ENCODE measurements at places on chromosomes 7 and 10. TPM values are rescaled to one million over a fixed set of nuclear protein-coding genes. Genes with fewer than 3 reads are reported as not detected.

- H3K36me3 ChIP-seq, result no peaks in the 10 kb centered on the region
- no peak for DNase-seq
- no peak overlapping the region for H3K27ac ChIP-seq
- H3K27me3 ChIP-seq, result no peaks in the 10 kb centered on the region
These were observed 170.2 kb upstream of the MKI67 start for GRCh38 chr10:128296253-128297007.

GRCh38 chr7:101058355-101058754 lies 26.9 kb upstream of the TRIM56 start:
- H3K27me3 ChIP-seq, result peaks cover 18% of the 10 kb centered on the region
- no peak overlapping the region for H3K4me3 ChIP-seq
- H3K4me1 ChIP-seq, result no peaks in the 10 kb centered on the region
- no peak overlapping the region for H3K27ac ChIP-seq

GRCh38 chr7:75616421-75617167 lies 122.1 kb downstream of the HIP1 start:
- DNase-seq, result no peak
- peaks cover 33% of the 10 kb centered on the region for H3K4me1 ChIP-seq
- H3K36me3 ChIP-seq, result no peaks in the 10 kb centered on the region
- H3K4me3 ChIP-seq, result no peak overlapping the region
- peak overlapping the region; percentile 94 for H3K27ac ChIP-seq
- no peaks in the 10 kb centered on the region for H3K27me3 ChIP-seq

GRCh38 chr10:105328503-105329133 lies 687.5 kb downstream of the SORCS3 start:
- H3K4me3 ChIP-seq, result no peak overlapping the region
- no peak for DNase-seq
- H3K4me1 ChIP-seq, result no peaks in the 10 kb centered on the region
- no peaks in the 10 kb centered on the region for H3K36me3 ChIP-seq

DNA sequence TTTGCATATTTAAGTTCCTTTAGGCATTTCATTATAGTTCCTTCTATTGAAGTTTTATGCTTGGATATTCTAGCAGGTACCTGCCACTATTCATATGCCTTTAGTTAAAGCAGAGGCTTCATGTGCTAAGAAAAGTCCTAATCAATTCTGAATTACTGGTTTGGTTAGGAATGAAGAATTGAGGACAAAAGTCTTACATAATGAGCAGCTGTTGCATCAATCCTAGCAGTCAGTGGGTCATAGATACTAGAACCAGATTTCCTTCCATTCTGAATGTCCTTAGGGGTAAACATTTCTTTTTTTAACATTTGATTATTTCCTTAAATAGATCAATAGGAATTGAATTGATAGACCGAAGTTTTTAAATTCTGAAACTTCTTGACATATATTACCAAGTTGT lies 59.2 kb downstream of the CDK13 start:
- peaks cover 10% of the 10 kb centered on the region for H3K36me3 ChIP-seq
- DNase-seq, result no peak
- no peak overlapping the region for H3K27ac ChIP-seq
- H3K27me3 ChIP-seq, result no peaks in the 10 kb centered on the region
- H3K4me1 ChIP-seq, result peaks cover 2% of the 10 kb centered on the region
- H3K4me3 ChIP-seq, result no peak overlapping the region

- peaks cover 8% of the 10 kb centered on the region for H3K4me1 ChIP-seq
- H3K27me3 ChIP-seq, result peaks cover 52% of the 10 kb centered on the region
- no peak for DNase-seq
- H3K27ac ChIP-seq, result no peak overlapping the region
- H3K36me3 ChIP-seq, result no peaks in the 10 kb centered on the region
- H3K4me3 ChIP-seq, result no peak overlapping the region
These were observed 80.5 kb upstream of the PRKG1 start for GRCh38 chr10:50993771-50994251.

- DNase-seq, result peak; percentile 42
- no peak overlapping the region for H3K27ac ChIP-seq
- no peaks in the 10 kb centered on the region for H3K36me3 ChIP-seq
- no peaks in the 10 kb centered on the region for H3K4me1 ChIP-seq
- H3K4me3 ChIP-seq, result no peak overlapping the region
These were observed 57.4 kb downstream of the PPP1R17 start for GRCh38 chr7:31744294-31744874.

- DNase-seq, result no peak
- no peak overlapping the region for H3K4me3 ChIP-seq
- H3K27me3 ChIP-seq, result peaks cover 22% of the 10 kb centered on the region
- no peak overlapping the region for H3K27ac ChIP-seq
- H3K36me3 ChIP-seq, result no peaks in the 10 kb centered on the region
- H3K4me1 ChIP-seq, result no peaks in the 10 kb centered on the region
These were observed 35.8 kb downstream of the SORCS3 start for GRCh38 chr10:104676874-104677273.

- H3K4me1 ChIP-seq, result peaks cover 90% of the 10 kb centered on the region
- no peak overlapping the region for H3K27ac ChIP-seq
- no peaks in the 10 kb centered on the region for H3K27me3 ChIP-seq
- no peak for DNase-seq
- H3K36me3 ChIP-seq, result peaks cover 94% of the 10 kb centered on the region
- H3K4me3 ChIP-seq, result no peak overlapping the region
These were observed 9.4 kb upstream of the PRKCQ start for GRCh38 chr10:6589287-6590094.

GRCh38 chr7:100433592-100434296 lies 2.6 kb downstream of the PPP1R35 start:
- peak overlapping the region; percentile 89 for H3K4me3 ChIP-seq
- H3K4me1 ChIP-seq, result peaks cover 57% of the 10 kb centered on the region
- no peaks in the 10 kb centered on the region for H3K27me3 ChIP-seq
- DNase-seq, result no peak
- peak overlapping the region; percentile 93 for H3K27ac ChIP-seq

GRCh38 chr10:44573821-44574220 lies 188.9 kb upstream of the CXCL12 start:
- H3K4me1 ChIP-seq, result no peaks in the 10 kb centered on the region
- H3K4me3 ChIP-seq, result no peak overlapping the region
- H3K27me3 ChIP-seq, result no peaks in the 10 kb centered on the region

GRCh38 chr7:124552217-124552616 lies 213.4 kb downstream of the GPR37 start:
- no peaks in the 10 kb centered on the region for H3K4me1 ChIP-seq
- no peak overlapping the region for H3K27ac ChIP-seq
- DNase-seq, result no peak

GRCh38 chr7:92354214-92354613 lies 93.1 kb upstream of the GATAD1 start:
- no peak overlapping the region for H3K27ac ChIP-seq
- no peak overlapping the region for H3K4me3 ChIP-seq
- H3K27me3 ChIP-seq, result no peaks in the 10 kb centered on the region
- H3K36me3 ChIP-seq, result peaks cover 34% of the 10 kb centered on the region

- DNase-seq, result no peak
- peaks cover 27% of the 10 kb centered on the region for H3K4me1 ChIP-seq
- no peak overlapping the region for H3K27ac ChIP-seq
- H3K36me3 ChIP-seq, result no peaks in the 10 kb centered on the region
- H3K27me3 ChIP-seq, result no peaks in the 10 kb centered on the region
These were observed 3.5 kb downstream of the GLCCI1 start for GRCh38 chr7:7972128-7972527.

DNA sequence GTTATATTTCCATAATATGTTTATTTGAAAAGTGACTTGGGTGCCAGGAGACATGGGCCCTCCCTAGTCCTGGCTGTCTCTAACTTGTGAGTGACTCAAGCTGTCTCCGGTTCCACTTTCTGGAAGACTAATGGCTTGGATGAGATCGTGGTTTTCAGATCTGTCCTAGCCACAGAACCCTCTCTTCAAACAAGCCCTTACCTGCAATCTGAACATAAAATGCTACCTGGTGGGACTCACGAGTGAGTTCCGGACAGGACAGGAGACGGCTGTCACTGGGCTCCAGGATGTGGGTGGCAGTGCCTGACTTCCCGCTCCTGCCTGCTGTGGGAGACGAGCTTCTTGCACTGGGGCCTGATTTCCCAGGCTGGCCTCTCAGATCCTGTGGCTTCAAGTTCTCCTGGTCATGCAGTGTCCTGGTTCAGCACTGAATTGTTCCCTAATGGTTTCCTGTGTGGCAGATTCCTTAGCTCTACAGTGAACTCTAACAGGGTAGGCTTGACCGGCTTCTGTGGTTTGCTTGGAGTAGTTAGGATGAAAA lies 26.0 kb upstream of the PFKFB3 start:
- H3K36me3 ChIP-seq, result peaks cover 4% of the 10 kb centered on the region
- H3K27ac ChIP-seq, result peak overlapping the region; percentile 34
- no peaks in the 10 kb centered on the region for H3K27me3 ChIP-seq
- peaks cover 46% of the 10 kb centered on the region for H3K4me1 ChIP-seq

DNA sequence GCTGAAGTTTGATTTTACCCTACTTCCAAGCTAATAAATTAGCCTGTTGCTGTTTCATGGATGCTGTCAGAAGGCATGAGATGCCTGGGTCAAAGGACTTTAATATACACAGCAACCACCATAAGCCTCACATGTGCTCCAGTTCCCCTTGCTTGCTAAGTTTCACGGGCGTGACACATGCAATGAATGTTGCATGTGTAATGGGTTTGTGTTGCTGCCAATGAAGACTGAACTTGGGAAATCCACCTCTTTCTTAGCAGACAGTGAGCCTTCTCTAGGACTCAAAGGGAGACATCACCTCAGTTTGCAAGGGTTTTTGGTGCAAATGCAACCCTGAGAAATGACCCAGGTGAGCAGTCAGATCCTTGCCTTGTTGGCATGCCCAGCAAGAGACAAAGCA lies 505.5 kb upstream of the PODXL start:
- no peaks in the 10 kb centered on the region for H3K36me3 ChIP-seq
- no peak overlapping the region for H3K27ac ChIP-seq
- H3K4me1 ChIP-seq, result peaks cover 7% of the 10 kb centered on the region
- H3K27me3 ChIP-seq, result no peaks in the 10 kb centered on the region

GRCh38 chr10:17673471-17674061 lies 29.6 kb downstream of the STAM start:
- H3K4me1 ChIP-seq, result peaks cover 77% of the 10 kb centered on the region
- H3K27me3 ChIP-seq, result no peaks in the 10 kb centered on the region
- H3K27ac ChIP-seq, result peak overlapping the region; percentile 94
- H3K36me3 ChIP-seq, result peaks cover 45% of the 10 kb centered on the region
- peak overlapping the region; percentile 36 for H3K4me3 ChIP-seq

GRCh38 chr10:62511238-62511637 lies 137.1 kb downstream of the ZNF365 start:
- no peaks in the 10 kb centered on the region for H3K4me1 ChIP-seq
- no peaks in the 10 kb centered on the region for H3K36me3 ChIP-seq
- H3K27me3 ChIP-seq, result peaks cover 14% of the 10 kb centered on the region
- H3K27ac ChIP-seq, result no peak overlapping the region
- DNase-seq, result no peak
- no peak overlapping the region for H3K4me3 ChIP-seq

- peaks cover 9% of the 10 kb centered on the region for H3K36me3 ChIP-seq
- no peak overlapping the region for H3K4me3 ChIP-seq
- H3K27ac ChIP-seq, result no peak overlapping the region
- no peak for DNase-seq
- peaks cover 32% of the 10 kb centered on the region for H3K4me1 ChIP-seq
These were observed 4.6 kb downstream of the MAFK start for GRCh38 chr7:1535100-1535458.

- H3K36me3 ChIP-seq, result no peaks in the 10 kb centered on the region
- DNase-seq, result no peak
- no peak overlapping the region for H3K27ac ChIP-seq
These were observed 127.8 kb upstream of the NPSR1 start for GRCh38 chr7:34530259-34530658.

DNA sequence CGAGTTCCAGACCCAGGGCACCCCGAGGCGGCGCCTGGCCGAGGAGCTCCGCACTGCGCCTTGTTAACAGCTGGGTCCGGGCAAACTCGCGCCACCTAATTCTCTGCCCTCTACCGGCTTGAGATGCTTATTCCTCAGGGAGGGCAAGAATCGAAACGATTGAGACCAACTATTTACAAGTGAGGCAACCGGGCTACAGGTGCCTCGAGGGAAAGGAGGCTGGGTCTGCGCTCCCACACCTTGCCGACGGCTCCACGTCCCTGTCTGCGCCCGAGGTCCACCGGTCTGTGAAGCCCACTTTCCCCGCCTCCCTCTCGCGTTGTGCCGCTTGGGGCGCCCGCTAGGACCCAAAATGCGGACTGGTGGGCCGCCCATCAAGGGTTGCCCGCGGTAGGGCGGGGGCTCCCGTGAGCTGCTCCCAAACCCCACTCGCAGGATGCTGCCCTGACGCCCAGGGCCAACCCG lies 527 bp downstream of the AKR1B1 start:
- H3K36me3 ChIP-seq, result peaks cover 12% of the 10 kb centered on the region
- H3K27me3 ChIP-seq, result no peaks in the 10 kb centered on the region
- peaks cover 50% of the 10 kb centered on the region for H3K4me1 ChIP-seq

DNA sequence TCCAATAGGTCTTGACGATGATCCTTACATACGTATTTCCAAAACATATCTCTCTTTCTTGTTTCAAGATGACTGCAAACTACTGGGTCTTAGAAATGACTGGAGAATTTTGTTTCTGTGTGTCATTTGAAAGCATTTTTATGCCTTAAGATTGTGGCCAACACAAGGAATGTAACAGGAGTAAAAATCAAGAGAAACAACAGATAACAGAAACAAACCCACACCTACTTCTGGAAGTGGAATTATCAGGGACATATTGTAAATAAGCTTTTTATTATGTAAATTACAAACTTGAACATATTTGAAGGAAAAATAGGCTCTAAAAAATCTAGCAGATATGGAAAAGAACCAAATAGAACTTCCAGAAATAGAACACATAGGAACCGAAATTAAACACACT lies 195.6 kb downstream of the CYP26A1 start:
- DNase-seq, result no peak
- no peaks in the 10 kb centered on the region for H3K27me3 ChIP-seq
- peaks cover 7% of the 10 kb centered on the region for H3K36me3 ChIP-seq

- H3K27me3 ChIP-seq, result peaks cover 15% of the 10 kb centered on the region
- no peak overlapping the region for H3K4me3 ChIP-seq
- H3K27ac ChIP-seq, result no peak overlapping the region
- H3K4me1 ChIP-seq, result peaks cover 4% of the 10 kb centered on the region
These were observed 183.7 kb downstream of the TMEM178B start for GRCh38 chr7:141257597-141257996.

DNA sequence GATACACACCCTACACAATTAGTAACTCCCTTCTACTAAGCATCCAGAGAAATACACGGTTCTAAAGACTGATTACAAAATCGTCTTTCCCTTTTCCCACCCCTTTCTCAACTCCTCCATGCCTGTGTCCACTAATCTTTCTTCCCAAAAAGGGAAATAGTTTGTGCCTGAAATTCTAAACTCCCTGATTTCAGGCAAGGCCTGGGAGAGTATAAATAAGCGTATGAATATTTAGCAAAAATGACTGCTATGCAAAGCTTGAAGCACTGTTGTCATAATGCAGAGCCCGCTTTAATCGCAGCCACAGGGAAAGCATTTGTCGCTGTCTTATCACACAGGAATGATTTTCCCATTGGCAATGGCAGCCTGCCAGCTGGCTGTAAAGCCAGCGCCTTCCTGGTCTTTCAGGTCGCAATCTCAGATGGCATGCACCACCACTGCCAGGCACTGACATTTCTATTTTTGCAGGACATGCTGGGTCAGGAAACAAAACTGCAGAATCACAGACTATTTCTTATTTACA lies 142.9 kb upstream of the PCGF5 start:
- H3K4me3 ChIP-seq, result no peak overlapping the region
- no peak overlapping the region for H3K27ac ChIP-seq
- H3K27me3 ChIP-seq, result peaks cover 8% of the 10 kb centered on the region
- H3K4me1 ChIP-seq, result no peaks in the 10 kb centered on the region
- H3K36me3 ChIP-seq, result no peaks in the 10 kb centered on the region

Gene ADRB1
- total RNA-seq, result 0.20 TPM

Gene EBLN1
- not detected for total RNA-seq

Gene FEZF1
- not detected for total RNA-seq

Gene POP7
- total RNA-seq, result 32.5 TPM

Gene COL26A1
- not detected for total RNA-seq

Gene SLC26A4
- total RNA-seq, result 10.9 TPM

Gene HOXA11
- total RNA-seq, result not detected

Gene PDE6C
- not detected for total RNA-seq

Gene AS3MT
- total RNA-seq, result 0.15 TPM

Gene FAM180A
- not detected for total RNA-seq

Gene C10orf90
- total RNA-seq, result not detected

Gene SEC61G
- total RNA-seq, result 159 TPM

Gene SLC18A3
- not detected for total RNA-seq

Measured in activated CD4-positive, alpha-beta memory T cell treated with anti-CD3 and anti-CD28 coated beads, Interleukin-2, amount 10 ng/mL, durations not matched to agents 7 days and 5 days (primary cell).